Neural crest cell (in vitro differentiated cells): ENCODE measurements at places on chromosomes 2 and 18. TPM values are rescaled to one million over a fixed set of nuclear protein-coding genes. Genes with fewer than 3 reads are reported as not detected.
A peak's percentile ranks its signal among the peaks of the same experiment; 100 is the strongest.

- H3K27me3 ChIP-seq = no peaks in the 10 kb centered on the region
- H3K4me1 ChIP-seq = peaks cover 4% of the 10 kb centered on the region
- H3K4me3 ChIP-seq = no peak overlapping the region
- no peak for DNase-seq
- peak overlapping the region; percentile 81 for H3K27ac ChIP-seq
These were observed 81.8 kb downstream of the INO80D start for GRCh38 chr2:206004004-206004693.

- no peak for DNase-seq
- H3K4me1 ChIP-seq = peaks cover 21% of the 10 kb centered on the region
- H3K36me3 ChIP-seq = no peaks in the 10 kb centered on the region
- H3K27me3 ChIP-seq = no peaks in the 10 kb centered on the region
- peak overlapping the region; percentile 44 for H3K27ac ChIP-seq
These were observed 79.6 kb upstream of the GCFC2 start for GRCh38 chr2:75790121-75790813.

DNA sequence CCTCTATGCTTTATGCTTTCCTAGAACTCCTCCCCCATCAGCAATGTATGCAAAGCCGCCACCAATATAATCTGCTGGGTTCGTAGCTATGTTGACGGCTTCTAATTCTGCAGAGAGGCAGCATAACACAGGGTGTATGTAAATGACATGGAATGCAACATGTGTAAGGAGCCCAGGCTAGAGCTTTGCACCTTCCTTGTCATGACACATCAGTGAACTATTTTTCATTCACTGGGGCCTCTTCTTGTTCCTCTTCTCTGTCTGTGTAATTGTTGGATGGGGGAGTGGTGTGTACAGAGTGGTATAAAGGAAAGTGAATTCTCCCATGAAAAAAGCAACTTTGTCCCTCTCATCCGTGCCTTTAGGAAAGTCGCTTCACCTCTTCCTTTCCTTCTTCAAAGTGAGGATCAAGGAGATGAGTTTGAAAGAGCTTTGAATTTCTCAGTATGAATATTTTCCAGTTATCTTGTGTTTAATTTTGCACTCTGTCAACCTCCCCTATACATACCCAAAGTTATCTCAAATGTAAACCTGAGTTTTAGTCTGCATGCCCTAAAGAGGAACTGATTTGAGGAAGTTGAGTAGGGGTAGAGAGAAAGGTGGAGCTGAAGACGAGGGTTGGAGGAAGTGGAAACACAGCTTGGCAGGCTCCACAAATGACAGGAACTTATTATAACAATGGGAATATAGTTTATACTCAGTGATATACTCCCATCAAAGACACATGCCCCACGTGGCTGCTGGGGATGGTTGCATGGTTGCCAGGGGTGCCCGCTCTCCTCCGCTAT lies 74.9 kb upstream of the ARL4C start:
- no peaks in the 10 kb centered on the region for H3K36me3 ChIP-seq
- no peak overlapping the region for H3K27ac ChIP-seq
- H3K4me3 ChIP-seq = no peak overlapping the region
- no peak for DNase-seq
- H3K4me1 ChIP-seq = peaks cover 23% of the 10 kb centered on the region

- no peak for DNase-seq
- no peaks in the 10 kb centered on the region for H3K4me1 ChIP-seq
- H3K27ac ChIP-seq = no peak overlapping the region
- no peaks in the 10 kb centered on the region for H3K27me3 ChIP-seq
- H3K36me3 ChIP-seq = no peaks in the 10 kb centered on the region
- no peak overlapping the region for H3K4me3 ChIP-seq
These were observed 191.6 kb upstream of the SP5 start for GRCh38 chr2:170523506-170523905.

DNA sequence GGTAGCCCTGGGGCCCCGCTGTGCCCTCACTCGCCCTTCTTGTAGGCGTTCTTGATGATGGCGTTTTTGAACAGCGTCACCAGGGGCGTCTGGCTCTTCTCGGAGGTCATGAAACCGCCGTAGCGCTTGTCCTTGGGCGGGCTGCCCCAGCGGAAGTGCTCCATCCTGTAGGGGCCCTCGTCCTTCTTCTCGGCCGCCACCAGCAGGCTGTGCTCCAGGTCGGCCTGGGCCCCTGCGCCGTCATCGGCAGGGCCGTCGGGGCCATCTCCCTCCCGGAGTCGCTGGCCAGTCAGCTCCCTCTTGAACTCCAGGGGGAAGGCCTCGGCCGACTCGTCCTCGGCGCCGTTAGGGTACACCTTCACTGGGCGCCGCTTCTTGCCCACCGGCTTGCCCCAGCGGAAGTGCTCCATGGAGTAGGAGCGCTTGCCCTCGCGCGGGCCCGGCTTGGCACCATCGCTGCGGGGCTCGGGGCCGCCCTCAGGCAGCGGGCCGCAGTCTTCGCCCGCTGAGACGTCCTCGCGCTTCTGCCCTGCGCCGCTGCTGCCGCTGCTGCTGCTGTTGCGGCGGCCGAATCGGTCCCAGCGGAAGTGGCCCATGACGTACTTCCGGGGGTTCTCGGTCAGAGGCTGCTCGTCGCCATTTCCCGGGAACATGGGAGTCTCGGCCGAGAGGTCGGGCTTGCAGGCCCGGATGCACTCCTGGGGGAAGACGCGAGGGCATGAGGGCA lies 7.2 kb downstream of the POMC start:
- no peak overlapping the region for H3K27ac ChIP-seq
- no peak for DNase-seq
- no peak overlapping the region for H3K4me3 ChIP-seq
- H3K27me3 ChIP-seq = peaks cover 29% of the 10 kb centered on the region

The BIN1 gene
- total RNA-seq = 67.7 and 69.9 TPM in 2 replicates

The DRC1 gene
- total RNA-seq = 0.30 and 0.45 TPM in 2 replicates

DNA sequence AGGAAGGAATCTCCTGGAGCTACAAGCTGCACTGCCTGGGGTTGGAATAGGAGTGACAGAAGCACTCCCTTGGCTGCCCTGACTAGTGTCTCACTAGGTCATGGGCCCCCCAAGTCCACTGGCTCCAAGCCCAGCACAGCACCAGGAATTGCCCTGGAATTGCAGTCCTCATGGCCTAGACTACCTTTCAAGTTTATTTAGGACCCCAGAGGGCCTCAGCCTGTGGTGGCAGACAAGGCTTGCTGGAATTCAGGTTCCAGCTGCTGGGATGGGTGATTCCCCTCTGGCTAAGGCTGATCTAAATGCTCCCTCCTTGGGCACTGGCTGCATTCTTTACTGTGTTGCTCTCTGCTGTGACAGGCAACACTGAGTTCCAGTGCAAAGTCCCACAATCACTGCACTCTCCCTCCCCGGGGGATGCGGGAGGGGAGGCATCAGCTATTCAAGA lies 14.0 kb downstream of the STRADB start:
- H3K4me3 ChIP-seq = no peak overlapping the region
- H3K27ac ChIP-seq = no peak overlapping the region
- no peaks in the 10 kb centered on the region for H3K27me3 ChIP-seq
- H3K4me1 ChIP-seq = peaks cover 2% of the 10 kb centered on the region
- no peak for DNase-seq

DNA sequence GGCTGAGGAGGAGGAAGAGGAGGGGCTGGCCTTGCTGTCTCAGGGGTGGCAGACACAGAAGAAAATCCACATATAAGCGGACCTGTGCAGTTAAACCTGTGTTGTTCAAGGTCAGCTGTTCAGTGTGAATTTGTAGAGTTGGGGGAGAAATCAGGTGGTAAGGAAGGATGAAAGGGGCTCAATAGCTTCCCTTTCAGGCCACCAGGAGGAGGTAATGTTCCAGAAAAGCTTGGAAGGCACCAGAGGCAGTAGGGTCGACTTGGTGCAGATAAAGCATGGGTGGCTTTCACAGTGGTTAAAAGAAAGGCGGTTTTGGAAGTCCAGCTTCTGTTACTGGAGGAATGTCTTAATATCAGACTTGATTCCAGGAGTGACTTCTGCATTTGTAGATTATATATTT lies 167.4 kb downstream of the THSD7B start:
- peak; percentile 21 for DNase-seq
- no peaks in the 10 kb centered on the region for H3K4me1 ChIP-seq
- H3K27ac ChIP-seq = no peak overlapping the region
- H3K4me3 ChIP-seq = no peak overlapping the region
- peaks cover 21% of the 10 kb centered on the region for H3K27me3 ChIP-seq

DNA sequence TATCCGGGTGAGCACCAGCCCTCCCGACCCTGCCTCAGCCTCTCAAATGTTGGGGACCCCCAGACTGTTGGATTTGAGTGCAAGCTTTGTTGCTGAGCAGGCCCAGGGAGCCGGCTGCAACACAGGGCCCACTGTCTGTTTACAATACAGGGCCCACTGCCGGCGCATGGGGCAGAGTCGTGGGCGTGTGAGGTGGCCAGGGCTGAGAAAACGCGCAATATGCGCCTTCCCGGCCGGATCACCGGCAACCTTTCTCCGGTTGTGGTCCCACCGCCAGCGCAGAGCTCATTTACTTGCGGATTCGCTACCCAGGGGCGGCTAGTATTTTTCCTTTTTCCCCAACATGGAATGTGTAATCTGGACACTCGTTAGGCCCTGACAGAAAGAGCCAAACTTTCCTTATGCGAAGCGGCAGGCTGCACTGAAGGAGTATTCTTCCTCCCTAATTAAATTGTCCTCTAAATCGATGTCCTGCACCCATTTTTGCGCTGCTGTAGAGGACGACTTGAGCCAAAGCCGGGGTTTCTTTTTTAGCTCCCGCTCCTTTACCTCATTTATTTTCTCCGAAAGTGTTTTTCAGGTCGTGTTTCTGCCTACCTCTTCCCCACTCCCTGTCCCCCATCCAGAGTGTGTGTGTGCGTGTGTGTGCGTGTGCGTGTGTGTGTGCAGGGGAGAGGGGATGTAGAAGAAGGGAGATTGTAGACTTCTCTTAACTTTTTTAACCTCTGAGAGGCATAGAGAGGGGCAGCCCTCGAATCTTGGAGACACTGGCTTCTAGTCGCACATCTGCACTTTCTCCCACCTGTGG lies 2.7 kb downstream of the OTX1 start:
- no peak for DNase-seq
- H3K27ac ChIP-seq = no peak overlapping the region
- peaks cover 61% of the 10 kb centered on the region for H3K4me1 ChIP-seq
- H3K4me3 ChIP-seq = peak overlapping the region; percentile 85
- peaks cover 96% of the 10 kb centered on the region for H3K27me3 ChIP-seq

- H3K4me1 ChIP-seq = no peaks in the 10 kb centered on the region
- H3K27ac ChIP-seq = no peak overlapping the region
- peaks cover 8% of the 10 kb centered on the region for H3K27me3 ChIP-seq
These were observed 449.2 kb upstream of the DCC start for GRCh38 chr18:51890762-51891161.

DNA sequence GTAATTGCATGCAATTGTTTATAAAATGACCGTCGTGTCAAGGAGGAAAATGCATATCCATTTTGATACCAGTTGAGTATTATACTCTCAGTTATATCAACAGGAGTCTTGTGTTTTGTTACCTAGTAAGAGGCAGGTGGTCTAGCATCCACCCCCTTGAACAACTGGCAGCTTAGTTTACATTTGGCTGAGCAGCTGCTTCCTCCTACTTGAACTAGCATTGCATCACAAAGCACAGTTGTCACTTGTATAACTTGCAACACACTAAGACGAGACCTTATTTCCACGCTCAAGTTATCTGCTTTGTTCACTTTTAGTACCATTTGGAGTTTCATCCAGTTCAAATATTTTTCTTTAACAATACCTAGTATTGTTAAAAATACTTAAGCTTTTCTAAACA lies 75.4 kb upstream of the UBE2E3 start:
- H3K27me3 ChIP-seq = no peaks in the 10 kb centered on the region
- H3K4me3 ChIP-seq = no peak overlapping the region
- peaks cover 19% of the 10 kb centered on the region for H3K4me1 ChIP-seq
- no peak overlapping the region for H3K27ac ChIP-seq

The GPBAR1 gene
- total RNA-seq = 0.14 TPM in 1 of 2 replicates, not detected in the other

DNA sequence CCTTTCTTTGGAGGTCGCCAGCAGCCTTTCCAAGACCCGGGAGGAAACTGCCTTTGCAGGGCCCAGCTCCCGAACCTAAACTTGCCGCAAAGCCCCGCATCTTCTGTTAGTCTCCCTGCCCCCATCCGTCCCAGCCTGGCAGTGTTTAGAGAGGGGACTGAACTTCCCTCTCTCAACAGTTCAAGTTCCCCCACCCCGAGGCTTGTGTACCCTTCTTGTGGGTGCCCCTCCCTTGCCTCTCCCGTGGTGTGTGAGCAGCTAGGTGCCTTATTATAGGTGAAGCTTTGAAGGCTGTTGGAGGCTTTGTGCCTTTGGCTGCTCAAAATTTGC lies 1.4 kb downstream of the LBH start:
- H3K4me1 ChIP-seq = peaks cover 19% of the 10 kb centered on the region
- peak overlapping the region; percentile 87 for H3K4me3 ChIP-seq
- peaks cover 46% of the 10 kb centered on the region for H3K27me3 ChIP-seq
- no peaks in the 10 kb centered on the region for H3K36me3 ChIP-seq
- H3K27ac ChIP-seq = peak overlapping the region; percentile 27
- no peak for DNase-seq

DNA sequence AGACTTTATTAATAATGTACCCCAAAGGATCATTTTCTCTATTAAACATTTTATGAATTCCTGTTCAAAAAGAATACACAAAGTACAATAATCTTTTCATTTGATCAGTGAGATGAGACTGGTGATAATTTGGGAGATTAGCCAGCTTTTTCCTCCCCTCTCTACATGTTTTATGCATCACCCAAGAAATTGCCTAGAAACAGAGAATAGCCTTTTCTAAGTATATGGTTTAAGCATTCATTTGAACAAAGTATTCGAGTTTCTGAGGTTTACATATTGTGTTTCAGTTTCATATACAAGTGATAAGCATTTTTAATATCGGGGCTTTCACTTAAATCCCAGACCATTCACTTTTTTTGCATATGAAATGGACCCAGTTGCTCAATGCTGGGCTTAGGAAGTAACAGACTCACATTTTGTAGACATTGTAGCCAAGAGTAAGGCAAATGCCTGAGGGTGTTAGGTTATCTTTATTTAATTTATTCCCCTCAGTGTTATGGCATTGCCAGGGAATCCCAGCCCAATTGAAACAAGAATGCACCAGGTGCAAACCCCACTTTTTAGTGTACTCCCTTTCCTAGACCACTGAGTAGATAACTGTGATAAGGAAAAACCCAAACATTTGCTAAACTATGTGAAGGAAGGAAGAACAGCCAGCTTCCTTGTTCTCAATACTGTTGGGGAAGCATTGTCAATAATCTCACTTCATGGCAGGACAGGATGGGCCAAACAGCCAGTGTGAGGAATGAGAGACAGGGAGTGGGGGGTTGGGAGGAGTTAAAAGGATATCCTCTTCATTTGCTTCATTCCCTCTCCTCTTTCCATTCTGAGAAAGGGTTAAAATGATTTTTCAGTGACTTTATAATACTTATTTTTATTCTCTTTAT lies 3.5 kb downstream of the CPO start:
- DNase-seq = no peak
- H3K27ac ChIP-seq = no peak overlapping the region
- H3K27me3 ChIP-seq = peaks cover under 1% of the 10 kb centered on the region
- no peaks in the 10 kb centered on the region for H3K4me1 ChIP-seq
- peaks cover 4% of the 10 kb centered on the region for H3K36me3 ChIP-seq

- no peaks in the 10 kb centered on the region for H3K27me3 ChIP-seq
- H3K27ac ChIP-seq = no peak overlapping the region
- no peak overlapping the region for H3K4me3 ChIP-seq
- peaks cover 7% of the 10 kb centered on the region for H3K4me1 ChIP-seq
These were observed 662.9 kb upstream of the ID2 start for GRCh38 chr2:8018956-8019355.

The HOXD13 gene
- not detected in 2 replicates for total RNA-seq

The POTEJ gene
- total RNA-seq = not detected in 2 replicates

GRCh38 chr18:37578886-37579513 lies 13.4 kb upstream of the CELF4 start:
- peaks cover 11% of the 10 kb centered on the region for H3K4me1 ChIP-seq
- H3K36me3 ChIP-seq = no peaks in the 10 kb centered on the region
- H3K27ac ChIP-seq = no peak overlapping the region
- H3K4me3 ChIP-seq = no peak overlapping the region
- DNase-seq = no peak
